ENCODE measurements at places on chromosomes 11 and 22.
A peak's percentile ranks its signal among the peaks of the same experiment; 100 is the strongest.

- DNase-seq, result peak; percentile 61
These were observed 31.6 kb upstream of the WNT11 start for GRCh38 chr11:76237914-76238313.

DNA sequence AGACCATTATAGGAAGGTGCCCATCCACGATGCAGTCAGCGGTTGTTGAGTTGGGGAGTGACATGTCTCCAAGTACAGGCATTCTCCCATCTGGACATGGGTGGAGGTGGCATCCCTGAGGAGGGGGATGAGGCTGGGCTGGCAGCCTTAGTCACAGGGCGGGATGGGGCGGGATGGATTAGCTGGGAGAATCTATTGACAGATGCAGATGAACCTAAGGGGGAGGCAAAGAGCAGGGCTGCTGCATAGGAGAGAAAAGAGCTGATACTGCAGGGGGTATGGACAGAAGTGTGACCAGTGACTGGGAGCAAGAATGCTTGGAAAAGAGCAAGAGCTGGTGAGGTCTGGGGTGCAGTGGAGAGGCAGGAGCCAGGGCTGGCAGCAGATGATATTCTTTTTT is 42.7 kb downstream of the SCN3B start:
- no peak for DNase-seq

DNA sequence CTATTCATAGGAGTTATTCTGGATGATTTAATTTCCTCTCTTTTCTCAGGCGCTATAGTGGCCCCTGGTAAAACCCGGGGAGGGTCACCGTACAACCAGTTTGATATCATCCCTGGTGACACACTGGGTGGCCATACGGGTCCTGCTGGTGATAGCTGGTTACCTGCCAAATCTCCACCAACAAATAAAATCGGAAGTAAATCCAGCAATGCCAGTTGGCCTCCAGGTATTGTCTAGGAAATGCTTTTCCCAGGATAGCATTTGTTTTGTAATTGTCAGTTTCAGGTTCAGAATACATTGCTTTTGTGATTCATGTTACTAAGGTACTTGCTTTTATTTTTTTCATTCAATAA is 35.6 kb upstream of the ADSL start:
- no peak for DNase-seq

DNA sequence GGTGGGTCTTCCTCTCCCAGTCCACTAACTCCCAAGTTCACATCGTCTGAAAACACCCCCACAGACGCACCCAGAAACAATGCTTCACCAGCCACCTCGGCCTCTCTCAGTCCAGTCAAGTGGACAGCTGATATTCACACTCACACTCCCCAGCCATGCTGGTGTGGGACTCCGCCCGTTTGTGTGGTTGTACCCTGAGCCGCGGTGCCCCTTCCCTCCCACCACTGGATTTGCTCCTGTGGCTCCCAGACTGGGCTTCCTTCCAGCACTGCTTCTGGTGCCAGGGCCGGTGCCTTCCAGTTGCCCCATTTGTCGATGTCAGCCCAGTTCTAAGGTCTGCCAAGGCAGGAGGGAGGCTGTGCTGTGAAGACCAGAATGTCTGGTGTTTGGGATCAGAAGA is 37.9 kb upstream of the PLET1 start:
- DNase-seq, result no peak

DNA sequence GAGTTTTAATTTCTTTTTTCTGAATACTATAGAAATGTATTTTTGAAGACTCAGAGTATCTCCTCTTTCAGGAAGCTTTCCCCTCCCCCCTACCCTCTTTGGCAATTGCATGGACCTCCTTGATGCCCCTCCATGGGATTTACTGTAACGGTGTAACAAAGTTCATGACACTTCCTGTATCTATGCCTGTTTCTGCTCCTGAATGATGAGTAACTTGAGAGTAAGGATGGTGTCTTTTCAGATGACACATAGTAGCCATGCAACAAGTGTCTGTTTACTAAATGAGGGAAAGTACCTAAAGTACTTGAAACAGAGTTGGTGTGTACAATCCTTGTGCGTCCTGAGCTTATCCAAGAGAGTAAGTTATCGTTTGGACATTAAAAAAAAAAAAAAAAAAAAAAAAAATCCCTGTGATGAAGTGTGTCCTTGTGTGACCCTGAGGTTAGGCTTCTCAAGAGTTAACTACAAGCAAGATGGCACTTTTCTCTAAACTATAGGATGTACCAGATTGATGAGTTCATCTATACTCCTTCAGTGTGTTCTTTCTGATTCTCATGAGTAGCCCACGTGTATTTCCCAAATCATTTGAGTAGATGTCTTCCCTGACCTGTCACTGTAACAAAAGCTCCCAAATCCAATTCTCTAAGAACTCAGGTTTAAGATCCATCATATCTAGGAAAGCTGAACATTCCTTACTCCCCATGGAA is 7.4 kb downstream of the ETS1 start:
- DNase-seq, result no peak

GRCh38 chr22:47213571-47214230 is 451.3 kb downstream of the TBC1D22A start:
- DNase-seq, result peak; percentile 83

GRCh38 chr22:38649841-38650522 is 6.2 kb downstream of the FAM227A start:
- DNase-seq, result no peak

- no peak for DNase-seq
These were observed 14.6 kb downstream of the SMARCB1 start for GRCh38 chr22:23801238-23801821.

- no peak for DNase-seq
These were observed 361.0 kb upstream of the ANO3 start for GRCh38 chr11:25970726-25971508.

DNA sequence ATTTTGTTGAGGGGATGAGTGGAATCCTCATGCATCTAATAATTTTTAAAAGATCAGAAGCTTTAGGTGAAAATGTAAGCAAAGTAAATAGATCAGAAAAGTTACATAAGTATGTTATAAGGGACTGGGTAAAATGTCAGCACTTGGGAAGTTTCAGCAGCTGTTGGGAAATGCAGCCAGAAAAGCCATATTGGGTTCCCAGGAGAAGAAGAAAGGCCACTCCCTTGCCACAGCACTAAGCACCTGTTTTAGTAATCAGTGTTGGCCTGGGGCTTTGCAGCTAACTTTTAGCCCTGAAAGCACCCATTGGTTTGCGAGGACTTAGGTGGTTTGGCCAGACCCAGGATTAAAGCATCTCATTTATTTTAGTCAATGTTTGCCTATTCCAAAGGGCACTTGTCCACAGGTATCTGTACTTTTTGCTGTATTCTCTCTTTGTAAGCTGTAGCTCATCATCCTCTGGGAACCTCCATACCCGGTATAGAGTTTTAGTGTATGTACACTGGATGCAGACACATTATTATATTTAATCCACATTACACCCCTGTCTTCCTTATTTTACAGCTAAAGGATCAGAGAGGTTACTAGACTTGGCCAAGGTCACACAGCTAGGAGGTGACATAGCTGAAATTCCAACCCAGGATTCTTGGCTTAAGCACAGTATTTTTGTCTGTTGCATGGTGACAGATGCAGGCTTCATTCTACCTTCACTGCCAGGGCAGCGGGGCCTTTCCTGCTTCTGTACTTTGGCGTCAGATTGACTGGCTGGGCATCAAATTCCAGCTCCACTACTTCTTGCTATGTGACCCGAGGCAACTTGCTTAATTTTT is 127.7 kb upstream of the SESN3 start:
- peak; percentile 30 for DNase-seq

GRCh38 chr11:1326435-1327063 is 17.1 kb upstream of the TOLLIP start:
- DNase-seq, result no peak

GRCh38 chr11:79258576-79258975 is 182.3 kb downstream of the TENM4 start:
- no peak for DNase-seq

DNA sequence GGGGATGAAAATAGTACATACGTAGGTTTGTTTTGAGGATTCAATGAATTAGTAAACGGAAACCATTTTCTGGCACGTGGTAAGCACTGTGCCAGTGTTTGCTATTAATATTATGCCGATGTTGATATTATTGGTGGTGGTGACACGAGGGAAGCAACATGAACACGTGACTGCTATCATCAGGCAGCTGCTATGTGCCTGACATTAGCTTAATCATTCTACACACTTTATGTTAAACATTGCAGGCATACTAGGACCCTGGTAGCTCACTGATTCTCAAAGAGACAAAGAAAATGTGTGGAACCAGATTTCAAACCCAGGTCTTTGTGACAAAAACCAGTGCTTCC is 656 bp downstream of the SRRD start:
- no peak for DNase-seq

- no peak for DNase-seq
These were observed 27.2 kb downstream of the GVQW3 start for GRCh38 chr11:76408171-76408965.

GRCh38 chr11:35274909-35275785 is 136.2 kb downstream of the CD44 start:
- DNase-seq, result peak; percentile 22

DNA sequence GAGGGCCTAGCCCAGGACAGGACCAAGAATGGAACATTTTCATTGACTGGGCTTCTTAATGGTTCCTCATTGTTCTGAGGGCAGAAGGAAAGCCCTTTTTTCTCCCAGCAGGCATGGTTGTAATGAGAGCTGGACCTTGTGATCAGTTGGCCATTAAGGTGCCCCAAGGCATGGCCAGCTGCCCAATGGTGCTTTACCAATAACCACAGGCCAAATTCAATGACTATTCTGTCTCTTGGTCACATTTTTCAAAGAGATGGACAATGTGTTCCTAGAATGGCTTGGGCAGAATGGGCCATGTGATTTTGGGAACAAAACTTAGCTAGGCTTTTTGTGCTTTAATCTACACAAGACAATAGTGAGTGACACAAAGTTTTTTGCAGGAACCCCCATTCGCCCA is 7.3 kb downstream of the NAV2 start:
- DNase-seq, result no peak

GRCh38 chr11:17004486-17005148 is 9.6 kb downstream of the PLEKHA7 start:
- no peak for DNase-seq

DNA sequence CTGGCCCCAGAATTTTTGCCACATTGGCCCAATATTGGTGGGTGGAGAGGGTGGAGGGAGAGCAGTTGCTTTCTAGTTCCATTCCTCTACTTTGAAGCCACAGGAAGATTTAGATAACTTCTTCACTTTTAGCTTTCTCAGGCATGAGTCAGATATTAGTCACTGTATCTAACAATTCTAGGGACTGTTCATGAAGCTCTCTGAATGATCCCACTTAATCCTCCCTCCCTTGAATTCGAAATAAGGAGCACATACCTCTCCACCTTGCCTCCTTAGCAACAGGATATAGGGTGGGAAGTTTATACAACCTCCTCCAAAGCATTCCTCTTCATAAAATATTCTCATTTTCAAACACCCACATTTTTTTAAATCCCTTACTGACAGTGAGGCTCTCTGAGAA is 13.5 kb downstream of the FSHB start:
- DNase-seq, result no peak

All from ELF-1 (cell line).